Activated CD8-positive, alpha-beta T cell treated with anti-CD3 and anti-CD28 coated beads for 36 hours (primary cell): ENCODE measurements at places on chromosomes 5 and 9.
A peak's percentile ranks its signal among the peaks of the same experiment; 100 is the strongest.

- H3K27ac ChIP-seq: no peak overlapping the region
- no peaks in the 10 kb centered on the region for H3K36me3 ChIP-seq
- DNase-seq: no peak
- no peak overlapping the region for H3K4me3 ChIP-seq
- no peaks in the 10 kb centered on the region for H3K4me1 ChIP-seq
- H3K27me3 ChIP-seq: no peaks in the 10 kb centered on the region
Observed at GRCh38 chr9:105975886-105976645, 281.7 kb downstream of the TMEM38B start.

- peaks cover 13% of the 10 kb centered on the region for H3K4me1 ChIP-seq
- no peak overlapping the region for H3K27ac ChIP-seq
- no peak overlapping the region for H3K4me3 ChIP-seq
Observed at GRCh38 chr9:99000476-99001395, 57.0 kb downstream of the COL15A1 start.

DNA sequence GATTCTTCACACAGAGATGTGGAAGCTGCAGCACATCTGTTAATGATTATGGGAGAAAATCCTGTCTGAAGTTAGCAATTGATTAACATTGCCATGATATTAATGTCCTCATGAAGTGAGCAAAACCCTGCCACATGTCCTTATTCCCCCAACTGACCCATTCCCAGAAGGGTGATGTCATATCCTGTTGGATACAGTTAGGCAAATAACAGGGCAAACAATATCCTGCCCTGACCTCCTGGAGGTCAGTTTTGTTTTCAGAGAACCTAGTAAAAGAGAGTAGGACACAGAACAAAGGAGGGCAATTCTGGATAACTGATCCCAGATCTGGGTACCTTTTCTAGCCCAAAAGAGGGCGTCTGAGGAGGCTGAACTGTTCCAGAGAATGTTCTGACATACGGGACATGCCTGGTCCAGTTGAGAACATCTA lies 11.0 kb downstream of the ABLIM3 start:
- no peaks in the 10 kb centered on the region for H3K4me1 ChIP-seq
- H3K36me3 ChIP-seq: no peaks in the 10 kb centered on the region
- H3K27me3 ChIP-seq: peaks cover 4% of the 10 kb centered on the region
- no peak overlapping the region for H3K27ac ChIP-seq
- no peak overlapping the region for H3K4me3 ChIP-seq
- DNase-seq: no peak

DNA sequence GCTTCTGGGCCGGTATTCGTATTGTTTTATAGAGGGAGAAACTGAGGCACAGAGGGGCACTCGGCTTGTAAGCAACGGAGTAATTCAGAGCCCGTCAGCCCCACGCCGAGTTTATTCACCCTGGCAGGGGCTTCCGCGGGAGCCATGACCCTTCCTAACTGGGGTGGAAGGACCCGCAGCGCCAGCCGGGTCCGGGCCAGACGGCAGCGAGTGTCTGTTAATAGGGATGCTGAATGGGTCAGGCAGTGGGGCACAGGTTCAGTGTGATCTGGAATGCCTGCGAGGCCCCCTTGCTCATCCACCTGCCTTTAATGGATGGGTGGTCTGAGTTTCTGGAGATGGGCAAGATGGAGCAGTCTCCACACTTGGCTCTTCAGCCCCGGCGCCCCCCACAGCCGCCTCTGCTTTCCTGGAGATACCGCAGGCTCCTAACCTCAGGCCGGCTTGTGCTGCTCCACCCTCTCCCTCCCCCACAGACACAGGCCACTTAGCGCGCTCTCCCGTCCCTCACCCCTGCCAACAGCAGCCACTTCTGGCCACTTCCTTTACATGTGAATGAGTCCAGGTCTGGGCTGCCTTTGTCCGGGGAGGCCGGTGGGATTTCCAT lies 147.1 kb downstream of the ERCC6L2 start:
- peaks cover 58% of the 10 kb centered on the region for H3K4me1 ChIP-seq
- peaks cover 22% of the 10 kb centered on the region for H3K27me3 ChIP-seq
- DNase-seq: peak; percentile 84

GRCh38 chr5:142017832-142018427 lies 5.1 kb upstream of the GNPDA1 start:
- peak; percentile 73 for DNase-seq
- H3K27ac ChIP-seq: peak overlapping the region; percentile 99
- peak overlapping the region; percentile 35 for H3K4me3 ChIP-seq
- H3K36me3 ChIP-seq: peaks cover 4% of the 10 kb centered on the region
- H3K27me3 ChIP-seq: no peaks in the 10 kb centered on the region

DNA sequence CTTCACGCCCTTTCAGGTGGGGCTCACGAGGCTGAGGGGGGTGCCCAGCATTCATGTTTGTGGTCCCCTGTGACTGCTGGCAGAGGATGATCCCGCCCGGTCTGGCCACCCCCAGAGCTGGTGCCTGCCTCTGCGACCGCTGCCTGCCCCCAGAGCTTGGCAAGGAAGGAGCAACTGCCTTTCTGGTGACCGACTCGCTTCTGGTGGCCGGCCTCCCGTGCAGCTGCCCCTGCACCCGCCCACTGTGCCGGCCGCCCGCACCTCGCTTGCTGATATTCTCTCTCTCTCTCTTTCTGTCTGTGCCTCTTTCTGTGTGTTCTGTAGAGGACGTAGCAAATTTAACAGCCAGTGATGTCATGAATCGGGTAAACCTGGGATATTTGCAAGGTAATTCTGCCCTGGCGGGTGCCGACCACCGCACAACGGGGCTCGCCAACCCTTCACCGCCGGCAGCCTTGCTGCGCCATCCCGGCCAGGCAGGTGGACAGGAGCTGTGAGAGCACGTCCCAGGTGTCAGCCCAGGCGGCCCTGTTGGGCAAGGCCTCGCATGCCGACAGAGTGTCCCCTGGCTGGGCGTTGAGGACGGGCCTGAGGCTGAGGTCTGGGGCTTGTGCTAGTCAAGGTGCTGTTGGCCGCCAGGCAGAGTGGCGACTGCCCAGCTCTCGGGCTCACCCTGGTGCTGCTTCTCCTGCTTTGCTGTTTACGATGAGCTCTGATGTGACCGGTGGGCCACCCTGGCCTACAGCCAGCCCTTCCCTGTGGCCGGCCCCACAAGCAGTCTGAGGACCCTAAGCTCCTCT lies 86.0 kb downstream of the KCNT1 start:
- H3K36me3 ChIP-seq: no peaks in the 10 kb centered on the region
- H3K27me3 ChIP-seq: no peaks in the 10 kb centered on the region
- H3K4me1 ChIP-seq: no peaks in the 10 kb centered on the region
- no peak overlapping the region for H3K4me3 ChIP-seq
- DNase-seq: no peak
- no peak overlapping the region for H3K27ac ChIP-seq

GRCh38 chr5:113382731-113383130 lies 52.1 kb downstream of the TSSK1B start:
- no peak for DNase-seq
- peaks cover 22% of the 10 kb centered on the region for H3K4me1 ChIP-seq
- H3K4me3 ChIP-seq: no peak overlapping the region
- peaks cover 34% of the 10 kb centered on the region for H3K27me3 ChIP-seq
- H3K27ac ChIP-seq: no peak overlapping the region

GRCh38 chr9:90014421-90014820 lies 409.6 kb downstream of the GADD45G start:
- H3K27ac ChIP-seq: no peak overlapping the region
- peaks cover 4% of the 10 kb centered on the region for H3K27me3 ChIP-seq
- no peaks in the 10 kb centered on the region for H3K36me3 ChIP-seq
- H3K4me3 ChIP-seq: no peak overlapping the region
- no peak for DNase-seq
